ENCODE measurements at places on chromosomes 2 and 18.

DNA sequence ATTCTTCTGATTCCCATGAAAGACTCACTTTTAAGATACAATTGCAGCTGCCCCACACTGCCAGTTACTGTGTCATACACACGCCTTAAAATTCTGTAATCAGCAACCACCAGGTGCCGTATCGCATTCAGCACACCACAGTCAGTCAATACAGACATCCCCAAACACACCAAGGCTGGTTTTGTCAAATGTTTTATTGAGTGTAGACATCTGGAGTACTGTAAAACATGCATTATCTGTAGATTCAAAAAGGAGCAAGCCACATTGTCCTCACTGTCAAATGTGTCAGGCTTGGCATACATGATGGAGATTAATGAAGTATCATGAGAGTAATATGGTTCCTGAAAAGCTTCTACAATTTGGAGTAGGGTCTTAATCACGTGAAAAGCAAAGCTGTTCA lies 109.7 kb upstream of the SP3 start:
- no peak for DNase-seq
- no peaks in the 10 kb centered on the region for H3K36me3 ChIP-seq
- H3K4me3 ChIP-seq, result no peak overlapping the region
- H3K4me1 ChIP-seq, result no peaks in the 10 kb centered on the region
- no peaks in the 10 kb centered on the region for H3K27me3 ChIP-seq
- H3K27ac ChIP-seq, result no peak overlapping the region

GRCh38 chr2:85455552-85456090 lies 37.1 kb downstream of the SH2D6 start:
- H3K27ac ChIP-seq, result no peak overlapping the region
- H3K36me3 ChIP-seq, result no peaks in the 10 kb centered on the region
- no peaks in the 10 kb centered on the region for H3K4me1 ChIP-seq
- H3K4me3 ChIP-seq, result no peak overlapping the region

GRCh38 chr2:61763605-61764034 lies 90.2 kb downstream of the FAM161A start:
- DNase-seq, result peak; percentile 90
- peak overlapping the region; percentile 93 for H3K27ac ChIP-seq
- H3K36me3 ChIP-seq, result no peaks in the 10 kb centered on the region

- peaks cover 6% of the 10 kb centered on the region for H3K4me1 ChIP-seq
- no peaks in the 10 kb centered on the region for H3K36me3 ChIP-seq
- no peak overlapping the region for H3K4me3 ChIP-seq
Measured at GRCh38 chr2:20108655-20109396, 57.4 kb upstream of the LAPTM4A start.

DNA sequence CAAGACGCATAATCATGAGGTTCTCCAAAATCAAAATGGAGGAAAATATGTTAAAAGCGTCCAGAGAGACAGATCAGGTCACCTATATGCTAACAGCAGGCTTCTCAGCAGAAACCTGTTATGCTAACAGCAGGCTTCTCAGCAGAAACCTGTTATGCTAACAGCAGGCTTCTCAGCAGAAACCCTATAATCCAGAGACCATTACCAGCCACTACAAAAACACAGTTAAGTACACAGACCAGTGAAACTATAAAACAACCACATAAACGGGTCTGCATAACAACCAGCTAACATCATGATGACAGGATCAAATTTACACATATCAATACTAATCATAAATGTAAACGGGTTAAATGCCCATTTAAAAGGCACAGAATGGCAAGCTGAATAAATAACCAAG lies 1548.4 kb upstream of the TMEFF2 start:
- no peak overlapping the region for H3K27ac ChIP-seq
- H3K27me3 ChIP-seq, result no peaks in the 10 kb centered on the region
- no peaks in the 10 kb centered on the region for H3K4me1 ChIP-seq
- no peaks in the 10 kb centered on the region for H3K36me3 ChIP-seq

- no peak overlapping the region for H3K4me3 ChIP-seq
- H3K27ac ChIP-seq, result no peak overlapping the region
- H3K27me3 ChIP-seq, result no peaks in the 10 kb centered on the region
Measured at GRCh38 chr2:167345559-167345958, 457.3 kb downstream of the XIRP2 start.

DNA sequence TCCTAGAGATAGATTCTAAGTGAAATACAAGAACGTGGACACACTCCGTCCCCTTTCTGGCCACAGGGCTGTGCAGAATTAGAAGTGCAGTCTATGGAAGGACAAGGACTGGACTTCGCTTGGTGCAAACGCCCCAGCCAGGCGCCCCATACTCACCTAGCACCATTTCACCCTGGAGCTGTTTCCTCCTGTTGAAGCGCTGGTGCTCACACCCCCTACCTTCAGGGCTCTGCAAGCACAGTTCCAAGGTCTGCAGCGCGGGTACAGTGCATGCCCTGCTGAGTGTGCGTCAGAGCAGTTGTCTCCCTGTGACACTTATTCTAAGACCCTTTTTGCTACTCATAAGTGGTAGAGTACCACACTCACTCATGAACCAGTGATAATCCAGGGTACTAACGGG lies 3.0 kb downstream of the HPCAL1 start:
- H3K27me3 ChIP-seq, result no peaks in the 10 kb centered on the region
- peak overlapping the region; percentile 93 for H3K27ac ChIP-seq
- peaks cover 58% of the 10 kb centered on the region for H3K4me1 ChIP-seq
- H3K36me3 ChIP-seq, result no peaks in the 10 kb centered on the region
- DNase-seq, result no peak
- H3K4me3 ChIP-seq, result no peak overlapping the region

GRCh38 chr2:26609839-26610277 lies 31.3 kb downstream of the CIB4 start:
- H3K27ac ChIP-seq, result no peak overlapping the region
- H3K36me3 ChIP-seq, result no peaks in the 10 kb centered on the region
- peaks cover 24% of the 10 kb centered on the region for H3K4me1 ChIP-seq
- H3K27me3 ChIP-seq, result no peaks in the 10 kb centered on the region
- peak; percentile 71 for DNase-seq

GRCh38 chr2:39851251-39851650 lies 72.2 kb upstream of the THUMPD2 start:
- peak; percentile 3 for DNase-seq
- no peaks in the 10 kb centered on the region for H3K4me1 ChIP-seq
- no peak overlapping the region for H3K4me3 ChIP-seq
- no peaks in the 10 kb centered on the region for H3K36me3 ChIP-seq
- H3K27ac ChIP-seq, result no peak overlapping the region

- no peak for DNase-seq
- no peak overlapping the region for H3K27ac ChIP-seq
- H3K4me1 ChIP-seq, result no peaks in the 10 kb centered on the region
- no peak overlapping the region for H3K4me3 ChIP-seq
- no peaks in the 10 kb centered on the region for H3K27me3 ChIP-seq
- H3K36me3 ChIP-seq, result no peaks in the 10 kb centered on the region
Measured at GRCh38 chr18:73990258-73990657, 157.4 kb downstream of the FBXO15 start.

GRCh38 chr2:28977176-28977875 lies 3.8 kb upstream of the TOGARAM2 start:
- H3K4me1 ChIP-seq, result no peaks in the 10 kb centered on the region
- no peak overlapping the region for H3K4me3 ChIP-seq
- DNase-seq, result no peak
- H3K36me3 ChIP-seq, result no peaks in the 10 kb centered on the region
- H3K27ac ChIP-seq, result no peak overlapping the region

DNA sequence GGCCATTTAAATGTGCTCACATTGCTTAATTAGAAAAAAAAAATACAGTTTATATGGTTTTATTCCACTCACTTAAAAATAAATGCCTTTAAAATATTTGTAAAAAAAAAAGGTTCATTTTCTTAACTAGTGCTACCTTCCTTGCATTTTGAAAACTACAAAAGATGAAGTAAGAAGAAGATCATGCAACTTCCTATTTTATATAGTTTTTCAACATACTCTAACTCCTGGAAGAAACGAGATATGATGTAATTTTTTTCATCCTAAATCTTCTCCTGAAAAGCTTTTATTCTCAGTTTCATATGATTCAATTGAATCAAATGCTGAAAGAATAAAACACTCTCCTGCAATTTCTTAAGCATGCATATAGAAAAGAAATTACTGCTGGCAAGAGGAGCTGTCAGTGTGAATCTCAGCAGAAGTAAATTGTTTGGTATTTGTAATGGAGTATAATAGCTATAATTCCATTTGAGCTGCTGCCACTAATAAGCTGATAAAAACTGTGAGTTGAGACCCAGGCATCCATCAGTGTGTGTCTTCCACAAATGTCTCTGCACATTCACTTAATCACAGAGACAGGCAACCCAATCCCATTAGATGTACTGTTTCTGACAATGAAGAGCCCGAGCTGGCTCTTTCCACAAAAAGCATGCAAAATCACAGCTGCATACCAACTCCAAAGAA lies 3.7 kb downstream of the FTCDNL1 start:
- H3K4me3 ChIP-seq, result no peak overlapping the region
- no peak overlapping the region for H3K27ac ChIP-seq
- H3K27me3 ChIP-seq, result peaks cover 13% of the 10 kb centered on the region
- no peaks in the 10 kb centered on the region for H3K4me1 ChIP-seq
- H3K36me3 ChIP-seq, result no peaks in the 10 kb centered on the region

DNA sequence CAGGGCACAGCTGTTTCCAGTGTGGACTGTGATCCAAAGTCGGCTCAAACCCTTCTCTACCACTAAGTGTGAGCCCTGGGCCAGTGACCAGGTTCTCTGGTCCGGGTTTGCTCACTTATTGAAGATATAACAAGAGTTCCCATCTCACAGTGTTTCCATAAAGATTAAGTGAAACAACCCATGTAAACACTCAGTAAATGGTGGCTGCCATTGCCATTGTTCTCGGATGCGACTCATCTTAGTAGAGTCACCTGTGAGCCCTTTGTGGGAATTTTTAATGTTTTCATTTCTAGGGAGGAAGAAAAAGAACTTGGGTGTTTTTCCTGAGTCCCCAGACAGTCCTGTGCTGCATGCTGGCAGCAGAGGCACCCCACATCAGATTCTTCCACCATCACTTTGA lies 53.4 kb downstream of the TPGS2 start:
- peaks cover 3% of the 10 kb centered on the region for H3K36me3 ChIP-seq
- no peaks in the 10 kb centered on the region for H3K4me1 ChIP-seq
- no peak overlapping the region for H3K27ac ChIP-seq
- H3K4me3 ChIP-seq, result no peak overlapping the region
- DNase-seq, result no peak

DNA sequence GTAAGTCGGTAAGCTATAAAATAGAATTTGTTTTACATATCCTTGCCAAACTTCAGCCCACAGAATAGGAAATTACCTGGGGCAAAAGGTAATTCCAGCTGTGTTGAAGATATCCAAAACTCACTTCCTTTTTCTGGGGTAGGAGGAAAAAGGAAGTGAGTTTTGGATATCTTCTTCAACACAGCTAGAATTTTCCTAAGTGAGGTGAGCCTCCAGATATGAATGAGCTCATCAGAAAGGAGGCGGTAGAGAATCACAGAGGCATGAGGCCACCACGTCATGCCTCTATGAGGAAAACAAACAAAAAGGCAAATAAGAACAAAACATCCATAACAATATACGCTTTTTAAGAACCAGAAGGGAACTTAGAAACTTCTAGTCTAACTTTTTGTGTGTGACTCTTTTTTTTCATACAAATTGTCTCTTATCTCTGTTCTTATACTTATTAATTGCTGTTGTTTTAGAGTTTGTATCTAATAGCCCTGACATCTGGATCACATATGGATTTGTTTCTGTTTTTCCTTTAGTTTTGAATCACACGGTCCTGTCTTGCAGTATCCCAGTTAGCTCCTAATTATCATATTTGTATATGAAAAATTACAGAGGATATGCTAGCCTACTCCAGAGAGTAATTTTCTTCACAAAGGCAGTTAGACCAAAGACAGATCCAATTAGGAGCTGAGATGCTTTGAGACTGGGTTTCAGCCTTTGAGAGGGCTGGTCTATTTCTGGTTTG lies 104.5 kb downstream of the RBM43 start:
- H3K27me3 ChIP-seq, result no peaks in the 10 kb centered on the region
- DNase-seq, result no peak
- no peak overlapping the region for H3K4me3 ChIP-seq
- no peaks in the 10 kb centered on the region for H3K36me3 ChIP-seq

DNA sequence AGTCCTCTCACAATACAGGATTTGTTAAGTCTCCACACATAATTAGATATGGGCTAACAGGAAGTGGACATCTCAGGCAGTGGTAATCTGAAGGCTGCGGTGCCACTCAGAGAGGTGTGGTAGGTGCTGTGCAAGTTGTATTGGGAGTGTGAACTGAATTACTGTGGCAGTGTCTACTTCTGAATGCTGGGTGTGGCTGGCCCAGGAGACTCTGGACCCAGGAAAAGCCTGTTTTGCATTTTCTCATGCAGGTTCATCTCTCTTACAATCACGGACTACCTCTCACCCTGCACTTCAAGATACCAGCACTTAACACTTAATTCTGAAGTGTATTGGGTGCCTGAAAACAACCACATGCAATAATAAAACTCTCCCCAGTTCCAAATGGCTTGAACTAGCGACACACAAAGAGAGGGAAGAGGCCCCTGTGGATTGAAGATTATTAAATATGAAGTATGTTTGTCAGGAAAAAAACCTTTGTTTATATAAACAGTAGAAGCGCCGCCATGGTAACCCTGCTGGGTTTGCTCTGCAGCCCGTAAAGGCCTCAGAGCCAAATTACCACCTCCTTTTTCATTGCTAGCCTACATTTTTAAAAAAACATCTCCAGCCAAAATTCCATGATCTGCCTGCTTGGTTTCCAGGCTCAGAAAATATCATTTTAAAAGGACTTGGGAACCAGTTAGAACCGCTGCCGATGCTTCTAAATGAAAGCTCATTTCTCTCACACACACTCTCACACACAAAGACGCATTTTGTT lies 77.5 kb downstream of the GFPT1 start:
- no peaks in the 10 kb centered on the region for H3K36me3 ChIP-seq
- DNase-seq, result no peak
- H3K27ac ChIP-seq, result peak overlapping the region; percentile 78
- H3K4me3 ChIP-seq, result no peak overlapping the region
- H3K4me1 ChIP-seq, result peaks cover 39% of the 10 kb centered on the region

DNA sequence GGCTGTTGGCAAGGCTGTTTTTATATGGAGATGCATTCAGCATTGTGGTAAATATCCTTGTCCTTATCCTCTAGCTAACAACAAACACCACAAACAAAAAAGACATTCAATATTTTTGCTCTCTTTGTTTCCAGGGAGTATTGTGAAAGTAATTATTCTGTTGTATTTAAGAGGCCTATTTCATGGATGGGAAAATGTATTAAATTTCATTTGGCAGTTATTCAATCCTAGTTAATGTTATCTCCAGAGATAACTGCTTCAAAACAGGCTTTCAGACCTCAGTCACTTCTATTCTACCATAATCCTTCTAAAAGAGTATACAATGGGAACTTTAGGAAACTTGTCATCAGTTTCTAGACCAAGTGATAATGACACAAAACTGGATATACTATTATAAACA lies 280.5 kb upstream of the CCDC68 start:
- DNase-seq, result peak; percentile 62
- no peaks in the 10 kb centered on the region for H3K36me3 ChIP-seq
- no peaks in the 10 kb centered on the region for H3K27me3 ChIP-seq
- no peak overlapping the region for H3K27ac ChIP-seq
- peaks cover 5% of the 10 kb centered on the region for H3K4me1 ChIP-seq

GRCh38 chr2:181924336-181924735 lies 32.8 kb downstream of the ITPRID2 start:
- DNase-seq, result no peak
- H3K27me3 ChIP-seq, result no peaks in the 10 kb centered on the region
- peaks cover 3% of the 10 kb centered on the region for H3K36me3 ChIP-seq
- H3K4me3 ChIP-seq, result no peak overlapping the region
- H3K4me1 ChIP-seq, result peaks cover 4% of the 10 kb centered on the region

- H3K4me1 ChIP-seq, result peaks cover 3% of the 10 kb centered on the region
- H3K27me3 ChIP-seq, result no peaks in the 10 kb centered on the region
- H3K27ac ChIP-seq, result peak overlapping the region; percentile 59
- DNase-seq, result no peak
- H3K4me3 ChIP-seq, result no peak overlapping the region
Measured at GRCh38 chr2:46032161-46032813, 264.9 kb upstream of the EPAS1 start.

Data from left lung (tissue), 14 donors.